ENCODE measurements at places on chromosomes 12 and 14.
A peak's percentile ranks its signal among the peaks of the same experiment; 100 is the strongest.

- DNase-seq = no peak
These were observed 20.4 kb upstream of the LRTM2 start for GRCh38 chr12:1799882-1800400.

DNA sequence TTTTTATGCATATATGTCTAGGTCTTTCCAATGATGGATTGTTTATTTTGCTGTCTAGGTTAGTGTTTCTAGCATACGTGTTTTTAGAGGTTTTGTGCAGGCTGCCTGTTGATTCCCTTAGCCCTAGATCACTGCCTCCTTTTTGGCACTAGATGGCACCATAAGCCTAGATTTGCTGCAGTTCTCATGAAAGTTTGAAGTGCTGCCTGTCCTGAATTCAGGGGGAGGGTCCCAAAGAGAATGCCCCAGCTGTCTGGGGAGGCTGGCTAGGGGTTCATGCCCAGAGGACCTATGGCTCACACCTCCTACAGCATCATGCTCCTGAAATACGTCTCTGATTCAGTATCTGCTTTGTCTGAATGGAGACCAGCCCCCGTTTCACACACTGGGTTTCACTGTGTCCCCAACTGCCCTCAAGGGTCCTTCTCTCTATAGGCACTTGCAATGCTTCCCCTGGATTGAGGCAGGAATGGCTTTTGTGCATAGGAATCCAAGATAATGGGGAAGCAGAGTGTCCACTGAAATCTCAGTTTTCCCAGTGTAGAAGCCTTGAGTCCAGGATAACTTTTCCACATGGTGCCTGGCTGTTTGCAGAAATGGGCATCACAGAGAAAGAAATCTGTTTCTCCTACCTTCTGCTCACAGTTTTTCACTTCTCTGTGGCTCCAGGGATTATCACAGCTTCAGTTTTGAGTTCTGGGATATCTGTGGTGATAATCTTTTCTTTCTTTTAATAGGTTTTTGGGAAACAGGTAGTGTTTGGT, 14.2 kb upstream of the TXNRD1 start:
- peak; percentile 84 for DNase-seq

DNA sequence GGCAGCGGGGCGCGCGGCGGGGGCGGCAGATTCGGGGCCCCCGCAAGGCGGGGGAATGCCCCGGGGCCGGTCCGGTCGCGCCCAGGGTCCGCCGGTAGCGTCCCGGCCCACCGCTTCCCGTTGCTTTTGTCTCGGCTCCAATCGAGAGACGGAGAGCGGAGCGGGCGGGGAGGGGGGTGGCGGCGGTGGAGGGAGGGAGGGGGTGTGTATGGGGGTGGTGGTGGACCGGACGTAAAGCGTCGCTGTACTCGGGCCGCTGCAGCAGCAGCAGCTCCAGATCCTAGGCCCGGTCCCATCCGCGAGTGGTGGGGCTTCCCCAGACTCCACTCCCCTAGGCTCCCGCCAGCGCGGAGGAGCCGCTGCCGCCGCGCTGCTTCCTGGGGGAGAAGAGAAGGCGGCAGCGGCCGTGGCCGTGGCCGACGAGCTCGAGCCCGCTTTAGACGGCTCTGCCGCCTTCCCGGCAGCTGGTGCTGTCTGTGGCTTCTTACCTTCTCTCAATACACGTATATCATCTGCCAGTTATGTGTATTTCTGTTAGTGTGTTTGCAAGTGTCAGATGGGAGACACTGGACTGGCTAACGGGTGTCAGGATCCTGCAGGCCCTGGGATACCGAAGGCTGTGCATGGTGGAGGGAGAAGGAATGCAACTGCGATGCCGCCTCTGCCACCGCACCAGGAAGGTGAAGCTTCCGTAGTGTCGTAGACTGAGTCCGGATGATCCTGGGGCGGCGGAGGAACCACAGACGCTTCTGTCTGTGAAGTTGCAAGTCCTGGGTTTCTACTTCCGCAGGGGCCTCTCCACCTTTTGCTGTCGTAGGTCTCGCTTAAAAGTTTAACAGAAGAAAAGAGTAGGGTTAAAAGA, 508 bp downstream of the CNOT2 start:
- DNase-seq = peak; percentile 77

DNA sequence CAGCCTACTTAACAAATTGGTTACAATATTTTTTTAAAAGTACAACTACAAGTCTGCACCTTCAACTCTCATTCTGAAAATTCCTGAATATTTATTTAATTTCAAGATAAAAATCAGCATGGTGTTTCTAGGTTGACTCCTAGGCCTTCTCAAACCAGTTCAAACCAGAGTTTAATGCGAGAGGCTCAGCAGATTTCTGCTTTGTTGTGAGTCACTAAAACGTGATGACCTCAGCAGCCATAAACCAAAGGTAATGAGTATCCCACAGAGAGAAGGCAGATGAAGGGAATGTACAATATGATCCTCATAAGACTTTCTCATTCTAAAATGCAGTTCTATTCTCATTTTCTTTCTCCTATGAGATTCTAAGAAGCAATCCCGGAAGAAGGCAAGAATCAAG, 1.5 kb downstream of the PRDM4 start:
- DNase-seq = peak; percentile 65

DNA sequence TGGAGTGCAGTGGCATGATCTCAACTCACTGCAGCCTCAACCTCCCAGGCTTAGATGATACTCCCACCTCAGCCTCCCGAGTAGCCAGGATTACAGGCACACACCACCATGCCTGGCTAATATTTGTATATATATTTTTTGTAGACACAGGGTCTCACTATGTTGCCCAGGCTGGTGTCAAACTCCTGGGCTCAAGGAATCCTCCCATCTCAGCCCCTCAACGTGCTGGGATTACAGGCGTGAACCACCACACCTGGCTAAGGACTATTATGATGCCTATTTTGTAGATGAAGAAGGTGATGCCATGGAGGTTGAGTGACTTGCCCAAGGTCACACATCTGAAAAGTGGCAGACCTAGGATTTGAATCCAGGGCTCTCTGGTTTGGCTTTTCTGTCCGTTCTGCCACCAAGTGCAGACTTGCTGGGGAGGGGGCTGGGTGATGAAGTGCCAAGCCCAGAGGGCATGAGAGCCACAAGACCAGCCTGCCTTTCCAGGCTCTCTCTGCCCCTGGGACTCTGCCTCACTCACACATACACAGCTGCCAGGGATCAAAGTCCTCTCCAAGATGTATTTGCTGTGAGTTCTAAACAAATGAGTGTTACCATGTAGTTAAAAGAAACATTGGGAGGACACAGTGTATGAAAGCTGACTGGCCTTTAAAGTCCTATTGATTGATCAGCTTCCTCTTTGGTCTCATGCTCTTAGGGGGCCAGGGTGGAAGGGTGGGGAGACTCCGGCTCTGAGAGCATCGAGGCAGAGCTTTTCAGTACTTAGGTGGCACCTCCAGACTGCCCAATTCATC, 21.3 kb upstream of the RBM19 start:
- no peak for DNase-seq

DNA sequence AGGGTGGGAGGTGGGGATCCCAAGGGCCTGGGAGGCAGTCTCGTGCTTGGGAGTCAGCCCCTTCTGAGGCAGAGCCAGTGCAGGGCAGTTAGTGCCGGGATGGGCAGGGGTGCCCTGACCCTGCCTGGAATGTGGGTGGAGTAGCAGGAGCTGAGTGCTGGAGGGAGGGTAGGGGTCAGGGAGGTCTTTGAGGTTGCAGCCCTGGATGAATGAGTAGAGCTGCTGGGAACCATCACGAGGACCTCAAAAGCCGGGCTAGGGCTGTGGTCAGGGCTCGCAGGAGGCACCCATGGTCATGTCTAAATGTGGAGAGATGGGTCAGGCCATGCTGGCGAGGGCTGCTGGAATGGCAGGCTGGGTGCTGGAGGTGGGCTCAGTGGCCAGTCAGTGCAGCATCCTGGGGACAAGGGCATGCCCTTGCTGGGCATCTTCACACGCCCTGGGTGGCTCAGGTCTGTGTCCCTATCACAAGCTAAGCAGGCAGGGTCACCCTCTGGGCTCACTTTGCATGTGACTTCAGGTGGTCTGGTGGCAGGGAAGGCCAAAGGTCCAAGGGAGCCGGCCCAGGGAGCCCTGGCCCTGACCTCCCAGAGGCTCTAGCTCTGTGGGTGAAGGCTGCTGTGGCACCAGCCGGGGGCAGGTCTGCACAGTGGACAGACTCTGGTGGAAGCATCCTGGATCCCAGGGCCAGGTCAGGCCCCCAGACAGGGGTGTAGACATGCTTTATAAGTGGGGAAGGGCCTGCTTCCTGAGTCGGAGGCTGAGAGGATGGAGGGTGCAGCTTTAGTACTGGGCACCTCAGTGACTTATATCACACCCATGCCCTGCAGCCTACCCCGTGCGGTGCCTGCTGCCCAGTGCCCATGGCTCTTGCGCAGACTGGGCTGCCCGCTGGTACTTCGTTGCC, 24.5 kb downstream of the PAPLN start:
- DNase-seq = no peak

DNA sequence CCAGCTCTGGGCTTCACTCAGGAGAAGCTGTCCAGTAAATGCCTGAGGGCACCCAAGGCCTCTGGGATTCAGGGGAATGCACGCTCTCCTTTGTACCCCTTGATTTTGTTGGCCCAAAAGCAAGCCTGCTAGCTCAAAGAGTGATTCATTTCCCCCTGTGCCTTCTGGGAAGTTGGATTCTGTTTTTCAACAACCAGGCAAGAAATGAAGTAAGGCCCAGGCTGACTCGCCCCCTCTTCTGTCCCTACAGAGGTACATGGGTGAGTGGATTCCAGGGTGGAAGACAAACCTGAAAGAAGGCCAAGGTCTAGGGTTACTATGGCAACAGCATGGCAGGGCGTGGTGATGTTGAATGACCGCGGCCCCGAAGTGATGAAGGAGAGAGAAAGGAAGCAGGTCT, 9.3 kb upstream of the SERPINA5 start:
- peak; percentile 40 for DNase-seq

DNA sequence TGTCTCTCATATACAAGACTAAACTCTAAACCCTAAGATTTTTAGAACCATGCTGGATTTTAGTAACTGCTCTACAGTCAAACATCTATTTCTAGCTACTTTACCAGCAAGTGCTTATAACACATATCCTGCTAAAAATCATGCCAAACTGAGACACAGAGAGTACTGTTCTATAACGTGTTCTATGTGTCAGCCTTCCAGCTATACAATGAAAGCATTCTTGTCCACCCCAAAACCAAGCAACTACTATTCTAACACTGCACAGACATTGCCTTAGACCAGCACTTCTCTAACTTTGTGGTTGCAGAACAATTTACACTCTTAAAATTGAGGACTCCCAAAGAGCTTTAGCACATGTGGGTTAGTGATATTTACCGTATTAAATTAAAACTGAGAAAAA, 85.7 kb downstream of the SPPL3 start:
- no peak for DNase-seq

DNA sequence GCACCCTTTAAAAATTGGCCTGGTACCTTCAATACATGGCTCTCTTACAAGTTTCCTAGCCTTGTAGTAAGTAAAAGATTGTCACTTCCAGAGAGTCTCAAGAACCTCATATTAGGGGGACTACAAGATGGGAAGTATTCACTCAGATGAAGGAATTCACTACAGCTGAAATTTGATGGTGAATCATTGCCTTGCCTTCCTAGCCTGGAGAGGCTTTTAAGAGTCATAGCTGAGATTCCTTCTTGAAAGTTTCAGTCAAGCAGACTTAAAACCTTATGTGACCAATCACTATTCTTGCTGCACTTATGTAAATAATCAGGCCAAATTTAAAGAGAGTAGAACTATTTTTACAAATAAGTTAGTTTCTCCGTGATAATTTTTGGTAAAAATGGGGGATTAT, 451.6 kb downstream of the TRHDE start:
- peak; percentile 35 for DNase-seq

GRCh38 chr12:90075685-90076084, 367.0 kb upstream of the ATP2B1 start:
- no peak for DNase-seq

- DNase-seq = peak; percentile 20
These were observed 49.6 kb downstream of the BMAL2 start for GRCh38 chr12:27382171-27382795.

DNA sequence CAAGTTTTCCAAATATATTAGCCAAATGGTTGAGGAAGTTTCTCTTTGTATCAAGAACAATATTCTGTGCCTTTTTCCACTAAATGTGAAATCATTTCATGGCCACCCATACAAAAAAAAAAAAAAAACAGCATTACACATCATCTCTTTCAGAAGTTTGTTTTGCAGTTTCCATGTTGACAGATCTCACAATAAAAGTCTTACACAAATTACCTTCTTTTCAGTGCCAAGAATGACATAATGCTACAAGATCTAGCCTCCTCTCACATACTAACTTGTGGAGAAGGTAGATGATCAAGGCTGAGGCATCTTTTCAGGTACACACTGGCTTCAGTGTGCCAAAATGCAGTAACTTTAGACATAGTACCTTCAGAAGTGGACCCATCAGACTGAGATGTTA, 35.3 kb downstream of the PRKD1 start:
- DNase-seq = peak; percentile 10

DNA sequence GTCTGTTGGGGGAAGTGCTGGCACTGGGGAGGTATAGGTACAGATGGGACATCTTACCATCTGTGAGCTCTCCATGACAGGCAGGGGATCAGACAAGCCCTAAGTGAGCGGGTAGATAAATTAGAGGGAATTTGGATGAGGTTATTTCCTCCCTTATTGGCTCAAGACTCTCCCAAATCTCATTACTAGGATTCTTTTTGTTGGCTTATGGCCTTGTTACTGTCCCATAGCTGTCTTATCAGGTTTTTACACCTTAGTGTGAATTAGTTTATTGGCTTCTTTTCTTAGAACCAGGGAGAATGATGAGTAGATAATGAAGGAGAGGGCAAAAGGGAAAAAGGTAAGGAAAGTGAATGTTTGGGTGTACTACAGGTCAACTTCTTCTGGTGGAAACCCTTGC, 191.1 kb upstream of the PRICKLE1 start:
- no peak for DNase-seq

GRCh38 chr12:64528616-64529015, 76.7 kb downstream of the TBK1 start:
- no peak for DNase-seq

DNA sequence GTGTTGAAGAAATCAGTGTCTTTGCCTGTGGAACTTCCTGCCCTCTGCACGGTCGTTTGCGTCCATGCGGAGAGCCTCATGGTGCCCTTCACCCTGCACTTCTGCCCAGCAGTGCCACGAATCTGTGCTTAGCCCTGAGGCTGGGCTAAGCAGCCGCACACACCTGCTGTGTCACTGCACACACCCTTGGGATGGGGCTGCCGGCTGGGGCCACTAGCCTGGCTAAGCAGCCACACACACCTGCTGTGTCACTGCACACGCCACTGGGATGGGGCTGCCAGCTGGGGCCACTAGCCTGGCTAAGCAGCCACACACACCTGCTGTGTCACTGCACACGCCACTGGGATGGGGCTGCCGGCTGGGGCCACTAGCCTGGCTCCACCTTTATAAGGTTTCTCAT, 188.5 kb downstream of the KIF26A start:
- DNase-seq = no peak

GRCh38 chr14:43877351-43877960, 629.6 kb downstream of the FSCB start:
- no peak for DNase-seq

DNA sequence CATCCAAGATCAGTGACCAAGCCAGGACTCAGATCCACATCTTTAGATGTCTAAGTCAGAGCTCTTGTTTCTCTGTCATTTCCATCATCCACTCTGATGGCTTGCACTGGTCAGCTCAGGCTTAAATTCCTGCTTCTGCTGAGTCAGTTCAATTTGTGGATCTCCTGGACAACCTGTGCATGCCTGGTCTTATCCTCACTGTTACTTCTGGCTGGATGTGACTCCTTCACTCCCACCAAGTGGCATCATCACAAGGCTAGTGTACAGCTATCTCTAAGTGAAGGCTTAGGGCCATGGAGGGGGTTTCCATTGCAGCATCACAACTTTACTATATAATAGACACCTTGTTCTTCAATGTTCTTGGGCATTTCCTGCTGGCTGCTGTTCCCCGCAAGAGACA, 102.9 kb downstream of the EMP1 start:
- no peak for DNase-seq

Data from adipocyte (in vitro differentiated cells).